D341Med (cell line): ENCODE measurements at places on chromosomes 13 and 19.

GRCh38 chr13:101614491-101614890, 162.0 kb downstream of the ITGBL1 start:
- DNase-seq, result no peak

GRCh38 chr13:97935071-97935470, 18.4 kb upstream of the IPO5 start:
- no peak for DNase-seq

DNA sequence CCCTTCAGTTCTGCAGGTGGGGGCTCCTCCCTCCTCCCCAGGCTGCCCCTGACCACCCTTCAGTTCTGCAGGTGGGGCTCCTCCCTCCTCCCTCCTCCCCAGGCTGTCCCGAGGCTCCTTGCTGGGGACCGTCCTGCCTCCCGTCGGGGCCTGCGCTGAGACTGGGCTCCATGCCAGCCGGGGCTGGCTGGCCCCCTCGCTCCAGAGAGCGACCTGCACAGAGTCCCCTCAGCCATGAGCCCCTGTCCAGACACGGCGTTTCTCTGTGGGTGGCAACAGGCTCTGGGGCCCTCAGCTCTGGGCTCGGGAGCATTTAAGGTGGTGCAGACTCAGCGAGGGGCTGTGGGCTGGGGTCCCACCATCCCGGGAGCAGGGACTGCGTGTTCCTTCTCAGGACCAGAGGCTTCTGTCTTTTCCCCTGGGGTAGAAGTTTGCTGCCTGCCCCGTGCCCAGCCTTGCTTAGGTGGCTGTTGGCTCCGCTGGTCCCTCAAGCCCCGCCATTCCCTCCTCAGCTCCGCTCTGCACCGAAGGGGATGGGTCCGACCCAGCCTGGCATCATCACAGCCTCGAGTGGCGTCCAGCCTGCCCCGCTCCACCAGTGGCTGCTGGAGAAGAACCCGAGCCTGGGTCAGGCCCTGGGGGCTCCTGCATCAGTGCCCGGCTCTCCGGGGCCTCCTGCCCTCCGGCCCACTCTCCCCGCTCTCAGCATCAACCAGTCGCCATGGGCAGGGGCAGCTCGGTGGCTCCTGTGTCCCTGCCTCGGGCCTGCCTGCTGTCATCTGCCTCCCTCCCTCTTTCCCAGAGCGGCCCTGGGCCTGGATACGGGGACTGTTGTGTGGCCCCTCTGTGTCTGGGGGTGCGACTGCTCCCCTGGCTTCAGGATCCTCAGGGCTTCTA, 27.6 kb downstream of the CSNK1G2 start:
- no peak for DNase-seq

DNA sequence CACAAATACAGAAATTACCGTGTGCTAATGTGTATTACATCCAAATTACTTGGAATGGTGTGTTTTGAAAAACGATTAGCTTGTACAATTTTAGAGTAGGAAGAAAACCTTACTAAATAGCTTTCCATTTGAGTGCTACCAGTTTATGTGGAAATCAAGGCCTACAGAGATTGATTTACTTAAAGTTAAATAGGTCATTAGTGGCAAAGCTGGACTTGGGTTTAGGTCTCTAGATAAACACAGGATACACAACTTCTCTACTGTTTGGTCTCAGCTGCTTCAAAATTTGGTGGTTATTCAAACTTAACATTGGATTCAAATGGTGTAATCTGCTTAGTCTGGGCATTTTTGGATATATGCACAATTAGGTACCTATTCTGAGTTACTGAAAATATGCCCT, 21.4 kb downstream of the PCCA start:
- no peak for DNase-seq

- DNase-seq, result no peak
These were observed 211.2 kb downstream of the OXGR1 start for GRCh38 chr13:96783057-96783456.

DNA sequence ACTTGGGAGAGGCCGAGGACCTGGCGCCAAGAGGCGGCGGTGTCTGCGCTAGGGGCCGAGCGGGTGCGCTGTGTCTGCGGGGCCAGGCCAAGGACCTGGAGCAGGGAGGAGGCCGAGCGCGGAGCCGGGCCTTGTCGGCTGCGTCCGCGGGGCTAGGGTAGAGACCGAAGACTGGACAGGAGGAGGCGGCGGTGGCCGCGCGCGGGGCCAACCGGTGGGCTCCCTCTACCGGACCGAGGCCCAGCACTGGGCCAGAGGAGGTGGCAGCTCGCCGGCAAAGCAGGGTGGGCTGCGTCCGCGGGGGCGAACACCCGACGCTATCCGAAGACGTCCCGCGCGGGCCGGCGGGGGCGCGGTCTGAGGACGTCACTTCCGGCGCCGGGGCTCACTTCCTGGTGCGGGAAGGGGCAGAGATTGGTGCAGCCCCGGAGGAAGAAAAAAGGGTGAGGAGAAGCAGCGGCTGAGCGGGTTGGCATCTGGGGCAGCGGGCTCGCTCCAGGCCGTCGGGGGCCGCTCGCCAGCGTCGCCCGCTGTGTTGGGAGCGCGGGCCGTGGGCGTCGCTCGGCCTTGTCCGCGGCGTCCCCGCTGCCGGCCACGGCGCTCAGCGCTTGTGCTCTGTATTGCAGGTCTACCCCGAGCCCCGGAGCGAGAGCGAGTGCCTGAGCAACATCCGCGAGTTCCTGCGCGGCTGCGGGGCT, 38.3 kb downstream of the ARHGEF7 start:
- DNase-seq, result peak; percentile 96

DNA sequence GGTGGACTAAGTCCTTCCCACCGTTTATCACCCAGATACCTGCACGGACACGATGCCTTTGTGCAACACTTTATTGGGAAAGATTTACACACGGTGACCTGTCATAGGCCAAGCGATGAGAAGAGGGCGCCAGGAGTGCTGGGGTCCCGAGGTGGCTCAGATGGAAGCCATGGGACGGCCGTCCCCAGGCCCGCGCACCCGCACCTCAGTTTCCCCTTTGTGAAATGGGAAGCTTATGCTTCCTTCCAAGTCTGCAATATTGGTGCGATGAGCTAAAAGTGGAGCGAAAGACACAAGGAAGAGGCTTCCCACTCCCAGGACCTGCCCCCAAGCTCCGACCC, 369 bp upstream of the TMC4 start:
- no peak for DNase-seq

DNA sequence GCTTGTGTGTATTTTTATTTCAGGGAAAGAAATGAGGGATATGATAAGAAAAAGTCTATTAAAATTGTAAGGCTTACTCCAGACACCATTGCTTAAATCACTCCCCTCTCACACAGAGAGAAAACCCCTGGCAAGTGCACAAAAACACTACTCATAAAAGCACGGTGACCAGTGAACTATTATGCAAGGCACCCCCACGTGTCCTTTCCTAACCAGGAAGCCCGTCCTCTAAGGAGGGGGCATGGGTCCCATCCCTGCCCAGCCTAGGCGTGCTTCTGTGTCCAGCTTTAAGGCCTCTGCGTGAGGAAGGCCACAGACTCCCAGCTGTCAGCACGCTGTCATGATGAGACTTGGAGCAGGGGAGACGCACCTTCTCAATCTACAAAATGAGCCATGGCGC, 83.5 kb downstream of the SLC7A1 start:
- DNase-seq, result no peak

DNA sequence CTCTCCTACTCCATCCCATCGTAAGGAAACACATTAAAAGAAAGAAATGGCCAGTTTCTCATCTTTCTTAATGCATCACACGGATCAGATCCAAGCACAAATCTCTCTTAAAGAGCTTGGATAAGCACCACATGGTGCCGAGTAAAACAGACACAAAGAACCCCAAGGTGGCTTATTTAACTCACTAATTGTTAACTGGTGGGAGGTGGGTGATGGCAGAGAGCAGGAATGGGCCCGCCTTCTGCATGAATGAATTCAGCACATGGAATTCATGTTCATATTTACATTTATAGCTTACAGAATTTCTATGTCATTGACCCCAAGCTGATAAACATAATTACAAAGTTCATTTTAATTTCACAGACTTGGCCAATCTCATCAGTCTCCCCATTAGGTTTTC, 89.9 kb downstream of the MZT1 start:
- DNase-seq, result no peak

GRCh38 chr19:53102206-53102755, 941 bp downstream of the ZNF160 start:
- peak; percentile 78 for DNase-seq

GRCh38 chr13:74867460-74867859, 614.5 kb downstream of the TBC1D4 start:
- no peak for DNase-seq

DNA sequence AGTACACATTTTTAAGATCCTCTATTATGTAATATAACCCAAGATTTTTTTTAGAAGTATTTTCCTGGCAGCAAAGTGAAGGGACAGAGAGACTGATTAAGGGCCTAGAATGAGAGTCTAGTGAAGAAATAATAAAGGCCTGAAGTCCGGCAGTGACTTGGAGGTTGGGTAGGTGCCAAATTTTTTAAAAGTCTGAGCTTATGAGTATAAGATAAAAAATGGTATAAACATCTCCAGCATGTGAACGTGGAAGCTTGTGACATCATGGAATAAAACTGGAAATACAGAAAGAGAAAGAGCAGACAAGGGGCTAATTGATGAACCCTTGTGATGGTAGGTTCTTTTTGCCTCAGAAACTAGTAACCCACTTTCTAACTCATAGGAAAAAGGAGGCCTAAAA, 174.6 kb downstream of the SUCLA2 start:
- DNase-seq, result no peak

GRCh38 chr19:56138069-56138468, 3.0 kb upstream of the ZNF444 start:
- no peak for DNase-seq

DNA sequence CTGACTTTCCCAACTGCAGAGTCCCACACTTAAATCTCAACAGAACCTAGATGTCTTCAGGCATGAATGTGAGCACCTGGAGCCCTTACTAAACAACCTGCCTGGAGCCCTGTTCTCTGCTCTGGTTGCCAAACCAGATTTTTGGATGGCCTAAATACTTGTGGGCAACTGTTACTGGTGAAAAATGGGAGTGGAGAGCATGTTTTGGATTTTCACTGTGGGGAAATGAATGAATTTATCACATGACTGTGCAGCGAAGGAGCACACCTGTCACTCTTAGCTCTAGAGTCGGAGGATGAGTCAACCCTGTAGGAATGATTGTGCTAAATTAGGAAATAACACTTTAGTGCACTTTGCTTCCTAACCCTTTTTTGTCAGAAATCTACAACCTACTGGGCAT, 30.3 kb downstream of the SHISA2 start:
- peak; percentile 1 for DNase-seq

GRCh38 chr13:27367570-27367969, 56.8 kb upstream of the GTF3A start:
- no peak for DNase-seq
